ENCODE measurements at places on chromosomes 12 and 14.
A peak's percentile ranks its signal among the peaks of the same experiment; 100 is the strongest.

DNA sequence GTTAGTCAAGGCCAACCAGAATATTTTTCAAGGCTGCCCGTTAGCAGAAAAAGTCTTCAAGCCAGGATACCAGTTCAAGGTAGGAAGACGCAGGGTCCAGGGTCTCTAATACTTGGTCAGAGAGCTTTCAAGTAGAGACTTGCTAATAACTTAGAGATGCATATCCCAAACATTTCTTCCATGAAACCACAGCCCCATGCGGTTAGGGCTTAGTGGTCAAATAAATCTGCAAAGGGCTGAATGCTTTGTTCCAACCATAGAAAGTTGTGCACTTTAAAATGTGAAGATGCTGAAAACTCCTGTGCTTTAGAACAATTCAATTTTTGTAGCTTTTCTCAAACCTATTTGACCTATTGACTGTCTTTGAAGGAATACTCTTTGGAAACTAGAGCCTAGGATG, 208.9 kb downstream of the PIK3C2G start:
- no peak for DNase-seq

DNA sequence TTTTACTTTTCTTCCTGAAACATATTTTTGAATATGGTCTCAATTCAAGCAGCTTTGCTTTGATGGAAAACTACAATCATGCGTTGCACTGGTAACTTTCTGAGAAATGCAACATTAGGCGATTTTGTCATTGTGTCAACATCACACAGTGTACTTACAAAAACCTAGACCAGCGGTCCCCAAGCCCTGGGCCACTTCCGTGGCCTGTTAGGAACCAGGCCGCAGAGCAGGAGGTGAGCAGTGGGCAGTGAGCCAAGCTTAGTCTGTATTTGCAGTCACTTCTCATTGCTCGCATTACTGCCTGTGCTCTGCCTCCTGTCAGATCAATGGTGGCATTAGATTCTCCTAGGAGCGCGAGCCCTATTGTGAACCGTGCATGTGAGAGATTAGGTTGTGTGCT, 163.7 kb upstream of the NOVA1 start:
- no peak for DNase-seq

- no peak for DNase-seq
These were observed 10.7 kb upstream of the LHX5 start for GRCh38 chr12:113482334-113482733.

DNA sequence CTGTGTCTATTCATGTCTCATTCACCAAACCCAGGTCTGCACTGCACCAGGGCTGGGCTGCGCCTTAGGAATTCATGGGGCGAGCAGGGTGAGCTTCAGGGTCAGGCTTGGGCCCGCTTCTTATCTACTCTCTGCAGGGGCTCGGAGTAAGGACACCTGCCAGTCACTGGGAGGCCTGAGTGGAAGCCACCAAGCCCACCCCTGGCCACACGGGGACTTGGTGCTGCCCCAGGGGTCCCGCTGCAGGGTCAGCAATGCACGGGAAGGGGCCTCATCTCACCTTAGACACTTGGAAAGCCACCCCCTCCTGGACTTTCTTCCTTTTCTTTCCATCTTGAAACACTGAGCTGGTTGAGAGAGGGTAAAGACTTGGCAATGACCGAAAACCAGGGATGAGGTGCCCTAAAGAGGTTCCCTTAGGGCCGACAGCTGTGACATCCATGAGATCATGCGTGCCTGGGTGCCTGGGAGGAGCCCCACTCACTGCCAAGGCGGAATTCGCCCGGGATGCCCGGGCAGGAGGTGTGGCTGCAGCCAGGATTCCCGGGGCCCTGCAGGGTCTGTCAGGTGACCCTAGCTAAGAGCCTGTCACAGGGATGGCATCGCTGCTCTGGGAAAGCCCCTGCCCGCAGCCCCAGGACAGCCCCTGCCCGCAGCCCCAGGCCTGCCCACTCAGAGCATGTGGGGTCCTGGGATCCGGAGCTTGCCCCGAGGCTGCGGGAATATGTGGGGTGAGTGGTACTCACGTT, 45.5 kb upstream of the EML1 start:
- no peak for DNase-seq

GRCh38 chr14:55026793-55027561, at the start of the genes SOCS4 and WDHD1:
SOCS4 (plus strand) TSS chr14:55027236; CDS start chr14:55043042, 15,806 bp downstream.
WDHD1 (minus strand) TSS chr14:55027099; CDS start chr14:55026787, 312 bp downstream.
- peak; percentile 83 for DNase-seq

DNA sequence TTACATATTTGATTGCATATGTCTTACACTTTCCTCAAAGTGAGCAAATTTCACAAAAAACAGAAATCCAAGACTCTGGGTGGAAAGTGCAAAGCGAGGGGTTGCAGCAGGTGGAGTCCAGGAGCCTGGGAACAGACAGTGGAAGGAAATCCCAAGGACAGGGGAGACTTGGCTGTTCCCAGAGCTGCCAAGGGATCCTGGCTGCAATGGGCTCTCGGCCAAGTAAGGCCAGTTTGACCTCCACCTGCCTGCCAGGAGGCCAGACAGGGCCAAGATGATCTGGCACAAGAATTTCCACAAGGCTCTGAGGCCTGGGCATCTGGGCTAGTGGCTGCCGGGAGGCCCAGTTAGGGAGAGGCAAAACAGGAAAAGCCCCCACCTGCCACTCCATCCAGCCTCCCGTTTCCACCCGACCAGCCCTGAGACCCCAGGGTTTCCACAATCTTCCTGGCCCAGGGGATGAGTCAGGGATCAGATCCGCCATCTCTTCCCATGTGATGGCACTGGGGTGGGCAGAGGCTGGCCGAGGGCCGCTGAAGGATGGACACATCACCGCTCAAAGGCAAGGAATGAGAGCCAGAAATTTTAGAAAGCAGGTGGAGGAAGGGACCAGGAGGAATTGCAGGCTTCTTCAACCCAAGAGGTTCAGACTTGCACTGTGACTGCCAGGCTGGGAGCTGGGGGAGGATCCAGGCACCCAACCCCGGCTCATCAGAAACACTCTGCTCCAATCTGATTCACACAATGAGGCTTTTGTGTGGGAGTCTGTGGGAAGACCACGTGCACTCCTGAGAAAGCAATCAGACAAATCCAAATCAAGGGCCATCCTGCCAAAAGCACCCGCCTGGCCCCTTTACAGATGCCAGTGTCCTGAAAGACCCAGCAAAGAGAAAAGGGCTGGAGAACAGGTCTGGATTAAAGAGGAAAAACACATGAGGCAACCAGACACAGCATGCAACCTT, 16.3 kb downstream of the SCARB1 start:
- DNase-seq = peak; percentile 72

DNA sequence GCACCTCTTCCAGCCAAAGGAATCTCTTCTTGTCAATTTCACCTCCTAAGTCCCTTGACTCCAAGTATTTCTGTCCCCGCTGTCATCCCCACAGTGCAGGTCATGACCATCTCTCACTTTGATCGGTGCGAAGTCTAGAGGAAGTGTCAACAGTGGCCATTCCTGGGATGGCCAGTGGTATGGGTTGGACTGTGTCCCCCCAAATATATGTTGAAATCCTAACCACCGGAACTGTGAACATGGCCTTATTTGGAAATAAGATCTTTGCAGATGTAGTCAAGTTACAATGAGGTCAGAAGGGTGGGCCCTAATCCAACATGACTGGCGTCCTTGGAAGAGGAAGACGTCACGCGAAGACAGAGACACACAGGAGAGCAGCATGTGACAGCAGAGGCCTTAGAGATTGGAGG, 155.9 kb upstream of the PRMT8 start:
- no peak for DNase-seq

GRCh38 chr14:92728759-92729364, 19.6 kb downstream of the LGMN start:
- DNase-seq = no peak

DNA sequence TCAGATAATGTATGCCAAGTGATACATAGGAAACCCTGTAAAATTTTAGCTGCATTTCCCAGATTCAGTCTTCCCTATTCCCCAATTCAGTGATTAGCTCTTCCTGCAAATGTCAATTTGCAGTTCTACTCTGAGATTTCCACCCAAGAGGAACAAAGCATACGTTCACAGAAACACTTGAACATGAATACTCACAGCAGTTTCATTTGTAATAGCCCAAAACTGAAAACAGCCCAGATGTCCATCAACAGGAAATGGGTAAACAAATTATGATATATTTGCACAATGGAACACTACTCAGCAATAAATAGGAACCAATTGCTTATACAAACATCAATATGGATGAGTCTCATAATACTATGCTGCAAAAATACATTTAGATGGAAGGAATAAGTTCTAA, 194.2 kb downstream of the GXYLT1 start:
- no peak for DNase-seq

DNA sequence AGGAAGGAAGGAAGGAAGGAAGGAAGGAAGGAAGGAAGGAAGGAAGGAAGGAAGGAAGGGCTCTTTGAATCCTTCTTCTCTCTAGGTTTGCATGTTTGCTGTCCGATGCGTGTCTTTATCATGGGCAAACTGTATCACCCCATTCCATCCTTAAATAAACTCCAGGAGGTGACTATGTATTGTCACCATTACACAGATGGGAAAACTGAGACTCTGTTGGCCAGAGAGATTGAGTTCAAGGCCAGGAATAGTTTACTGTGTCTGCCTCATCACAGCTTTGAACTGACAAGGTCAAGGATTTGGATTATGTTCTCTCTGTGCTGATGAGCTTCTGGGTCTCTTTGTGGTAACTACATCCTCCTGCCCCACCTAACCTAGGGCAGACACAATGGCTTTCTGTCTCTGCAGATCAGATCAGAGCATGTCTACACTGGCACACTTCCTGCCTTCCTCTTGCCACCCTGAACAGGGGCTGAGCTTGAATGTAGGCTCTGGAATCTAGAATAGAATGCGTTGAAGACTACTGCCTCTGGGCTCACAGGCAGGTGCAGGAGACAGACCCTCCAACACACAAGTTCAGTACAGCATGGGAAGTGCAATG, 78.9 kb upstream of the MAP1LC3B2 start:
- DNase-seq = no peak

DNA sequence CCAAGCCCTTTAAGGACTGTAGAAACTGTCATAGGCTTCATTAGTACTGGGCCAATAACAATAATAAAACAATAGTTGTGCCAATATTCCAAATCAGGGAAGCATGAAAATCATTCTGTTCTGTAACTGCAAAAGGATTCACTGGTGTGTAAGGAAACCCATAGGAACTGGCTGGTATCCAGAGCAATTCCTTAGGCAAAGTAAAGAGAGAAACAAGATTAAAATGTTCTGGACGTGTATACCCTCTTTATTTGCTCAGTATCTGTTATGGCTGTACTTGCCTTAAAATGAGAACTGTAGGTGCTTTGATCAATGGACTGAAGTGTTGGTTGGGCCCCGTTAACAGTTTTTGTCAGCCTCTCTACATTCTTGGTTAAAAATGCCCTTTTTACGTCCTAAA, 72.4 kb upstream of the STAC3 start:
- DNase-seq = no peak

- DNase-seq = peak; percentile 27
These were observed 415.4 kb upstream of the CCDC196 start for GRCh38 chr14:66070542-66071319.

DNA sequence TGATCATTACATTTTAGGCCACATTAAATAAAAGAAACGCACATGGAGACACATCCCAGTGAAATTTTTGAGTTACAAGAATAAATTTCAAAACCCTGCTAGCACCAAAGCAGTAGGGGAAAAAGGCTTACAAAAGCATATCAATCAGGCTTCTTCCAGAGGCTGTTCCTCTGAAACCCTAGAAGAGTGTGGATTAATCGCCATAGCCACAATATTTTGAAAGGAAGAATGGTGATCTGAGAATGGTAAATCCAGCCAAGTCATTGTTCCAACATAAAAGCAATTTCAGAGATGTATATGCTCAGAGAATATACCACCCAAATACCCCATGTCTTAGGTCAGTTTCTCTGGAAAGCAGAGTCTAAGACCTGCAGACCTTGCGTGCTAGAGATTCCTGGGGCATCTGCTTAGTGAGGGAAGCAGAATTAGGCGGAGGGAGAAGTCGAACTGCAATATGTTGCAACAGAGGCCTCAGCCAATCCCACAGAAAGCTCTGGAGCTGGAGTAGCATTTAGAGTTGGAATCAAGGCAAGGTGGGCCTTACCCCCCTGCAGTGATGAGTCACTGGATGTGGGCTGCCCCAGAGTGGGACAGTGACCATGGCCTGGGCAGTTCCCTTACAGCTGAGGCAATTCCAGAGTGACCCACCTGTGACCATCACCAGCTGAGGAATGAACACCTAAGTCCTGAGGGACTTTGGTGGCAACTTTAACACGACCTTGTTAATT, 125.2 kb downstream of the NTF3 start:
- no peak for DNase-seq

- no peak for DNase-seq
These were observed 64.4 kb upstream of the NCOR2 start for GRCh38 chr12:124631681-124632256.

- DNase-seq = no peak
These were observed 19.0 kb downstream of the CORO1C start for GRCh38 chr12:108712165-108712924.

DNA sequence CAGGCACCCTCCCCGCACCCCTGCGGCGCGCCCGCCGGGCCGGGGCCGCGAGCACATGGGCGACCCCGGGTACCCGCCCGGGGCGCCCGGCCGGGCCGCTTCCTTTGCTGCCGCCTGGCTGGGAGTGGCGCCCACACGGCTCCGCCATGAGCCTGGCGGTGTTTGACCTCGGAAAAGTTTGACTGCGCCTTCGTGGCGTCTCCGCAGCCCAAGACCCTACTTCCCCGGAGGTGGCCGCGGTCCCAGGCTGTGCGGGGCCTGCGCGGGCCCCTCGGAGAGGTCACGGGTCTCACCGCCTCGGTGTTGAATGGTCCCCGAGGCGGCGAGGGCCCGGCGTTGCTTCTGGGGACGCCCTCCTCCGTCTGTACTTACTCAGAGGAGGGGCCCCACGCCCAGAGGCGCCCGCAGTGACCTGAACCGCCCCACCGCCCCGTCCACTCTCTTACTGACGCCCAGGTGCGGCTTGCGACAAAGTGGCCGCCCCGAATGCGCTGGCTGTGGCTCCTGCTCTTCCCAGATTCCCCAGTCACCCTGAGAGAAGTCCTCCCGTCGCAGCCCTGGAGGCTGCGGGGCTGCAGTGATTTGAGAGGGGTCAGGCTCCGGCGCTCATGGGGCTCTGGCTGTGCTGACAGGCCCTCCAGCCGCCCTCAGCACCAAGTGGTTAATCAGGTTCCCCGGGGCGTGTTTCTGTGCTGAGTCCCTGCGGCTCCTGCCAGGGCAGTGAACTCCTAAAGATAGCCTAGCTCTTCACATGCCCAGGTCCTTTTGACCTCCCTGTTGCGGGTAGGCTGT, 5.8 kb downstream of the KMT5A start:
- no peak for DNase-seq

DNA sequence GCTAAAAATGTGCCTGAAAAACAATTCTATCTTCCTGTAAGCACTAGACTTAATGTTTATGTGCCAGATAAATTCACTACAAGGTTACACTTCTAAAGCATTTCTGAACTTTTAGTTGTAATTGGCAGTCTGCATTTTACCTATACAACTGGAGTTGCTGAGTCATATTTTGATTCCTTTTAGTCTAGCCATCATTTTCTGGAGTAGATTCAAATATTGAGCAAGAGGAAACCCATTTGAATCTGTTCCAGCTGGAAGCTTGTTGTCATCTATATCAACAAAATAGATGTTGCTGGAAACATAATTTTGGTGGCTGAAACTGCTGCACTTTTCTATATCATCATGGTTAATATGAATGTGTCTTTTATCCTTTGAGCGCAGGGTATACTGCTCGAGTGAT, 122.2 kb upstream of the CCDC175 start:
- DNase-seq = no peak

Measured in frontal cortex (tissue), 4 donors.